GM13976 (cell line): ENCODE measurements at places on chromosomes 5 and 9.

- DNase-seq: no peak
These were observed 8.1 kb downstream of the CDKN2A start for GRCh38 chr9:21985964-21986667.

GRCh38 chr9:114002271-114002985 lies 75.7 kb downstream of the AMBP start:
- no peak for DNase-seq

DNA sequence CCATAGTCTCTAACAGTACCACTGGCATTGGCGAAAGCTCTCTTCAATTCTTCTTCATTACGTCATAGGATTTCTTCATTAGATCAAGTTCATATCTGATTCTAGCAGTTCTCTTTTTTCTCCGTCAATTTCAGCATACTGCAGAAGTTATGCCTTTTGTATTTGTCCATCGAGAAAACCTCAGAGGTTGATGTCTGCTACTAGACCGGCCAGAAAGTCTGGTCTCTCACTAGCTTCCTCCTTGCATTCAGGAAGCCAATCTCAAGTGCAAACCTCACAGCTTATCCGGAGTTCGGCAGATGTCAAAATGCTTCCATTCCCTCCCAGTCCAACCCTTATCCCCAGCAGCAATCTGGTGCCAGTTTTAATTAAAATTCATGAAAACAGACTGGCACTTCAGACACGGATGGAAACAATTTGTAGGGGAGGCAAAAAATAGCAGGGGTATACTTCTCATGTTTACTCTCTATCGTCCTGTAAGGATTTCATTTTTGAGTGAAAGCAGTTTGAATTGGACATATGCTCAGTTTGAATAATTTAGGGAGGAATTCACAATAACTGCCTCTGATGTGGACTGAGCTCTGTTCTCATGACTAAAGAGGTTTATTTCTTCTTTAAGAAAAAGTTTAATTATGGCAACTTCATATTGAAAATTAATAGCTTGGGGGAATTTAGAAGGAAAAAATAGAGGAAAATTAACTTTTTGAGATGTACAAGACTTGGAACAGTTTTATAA lies 56.4 kb upstream of the TMC1 start:
- DNase-seq: no peak

GRCh38 chr9:99858087-99858486 lies 36.4 kb downstream of the NR4A3 start:
- no peak for DNase-seq

DNA sequence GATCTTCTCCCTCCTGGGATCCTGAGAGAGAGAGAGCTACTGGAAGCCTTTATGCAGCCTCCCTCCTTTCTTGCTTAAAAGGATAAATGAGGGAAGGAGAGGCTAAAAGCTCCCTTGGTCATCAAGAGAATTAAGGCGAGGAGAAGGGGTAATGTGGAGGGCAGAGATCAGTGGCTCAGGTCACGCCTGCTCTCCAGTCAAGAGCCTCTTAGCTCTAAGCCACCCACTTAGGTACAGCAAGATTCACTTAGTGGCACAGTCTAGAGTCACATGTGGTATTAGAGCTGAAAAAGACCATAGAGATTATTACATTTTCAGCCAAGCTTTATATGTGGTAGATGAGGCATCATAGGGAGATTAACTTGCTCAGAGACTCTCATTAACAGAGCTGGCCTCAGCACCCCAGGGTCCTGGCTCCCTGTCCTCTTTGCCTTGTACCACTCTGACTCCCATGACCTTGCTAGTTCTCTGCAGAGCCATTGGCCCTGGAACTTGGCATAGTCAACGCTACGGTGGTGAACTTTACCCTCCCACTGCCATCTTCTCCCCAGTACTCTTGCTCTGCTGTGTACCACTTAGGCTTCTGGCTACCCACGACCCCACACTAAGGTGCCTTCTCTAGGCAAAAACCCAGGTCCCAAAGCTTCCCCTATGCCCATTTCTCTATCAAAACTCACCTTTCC lies 37.6 kb downstream of the MFAP3 start:
- DNase-seq: no peak

DNA sequence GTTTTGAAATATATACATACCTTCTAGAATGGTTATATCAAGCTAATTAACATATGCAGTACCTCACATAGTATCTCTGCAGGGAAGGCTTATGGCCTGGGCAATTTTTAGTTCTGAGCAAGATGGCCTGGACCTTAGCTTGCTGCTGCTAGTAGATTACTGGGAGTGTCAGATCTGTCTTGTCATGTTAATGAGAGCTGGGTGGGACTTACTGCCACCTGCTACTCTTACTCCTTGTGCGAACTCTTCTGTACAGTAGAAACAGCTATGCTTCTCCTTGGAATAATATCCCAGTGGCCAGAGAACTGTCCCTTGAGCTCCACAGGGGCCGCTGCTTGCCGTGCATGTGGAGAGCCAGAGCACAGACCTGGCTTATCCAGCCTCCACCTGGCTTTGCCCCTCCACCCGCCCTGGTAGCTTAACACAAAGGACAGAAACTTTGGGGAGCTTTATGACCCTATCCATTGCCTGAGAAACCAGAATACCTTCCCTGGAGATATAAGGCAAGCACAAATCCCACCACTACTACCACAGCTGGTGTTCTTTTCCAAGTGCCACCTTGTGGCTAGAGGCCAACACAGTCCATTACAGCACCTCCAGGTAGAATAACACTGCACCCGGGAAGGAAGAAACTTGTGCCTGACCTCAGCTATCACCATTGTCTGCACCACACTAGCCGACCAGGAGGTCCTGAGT lies 74.4 kb upstream of the RUSC2 start:
- DNase-seq: no peak

GRCh38 chr5:149338364-149338763 lies 6.9 kb upstream of the GRPEL2 start:
- no peak for DNase-seq

DNA sequence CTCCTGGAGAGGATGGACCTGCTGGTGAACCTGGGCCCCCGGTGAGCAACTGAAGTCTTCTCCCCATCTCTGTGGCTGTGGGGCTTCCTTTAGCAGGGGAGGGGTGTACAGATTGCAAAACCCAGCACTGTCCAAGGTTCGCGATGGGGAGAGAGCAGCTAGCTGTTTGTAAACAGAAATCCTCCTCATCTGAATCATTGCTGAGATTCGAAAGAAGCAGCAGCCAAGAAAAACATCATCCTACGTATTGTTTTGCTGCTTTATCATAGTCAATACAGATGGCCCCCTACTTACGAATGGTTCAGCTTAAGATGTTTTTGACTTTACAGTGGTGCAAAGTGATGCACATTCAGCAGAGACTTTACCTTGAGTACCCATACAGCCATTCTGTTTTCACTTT lies 80.0 kb upstream of the TGFBR1 start:
- no peak for DNase-seq

DNA sequence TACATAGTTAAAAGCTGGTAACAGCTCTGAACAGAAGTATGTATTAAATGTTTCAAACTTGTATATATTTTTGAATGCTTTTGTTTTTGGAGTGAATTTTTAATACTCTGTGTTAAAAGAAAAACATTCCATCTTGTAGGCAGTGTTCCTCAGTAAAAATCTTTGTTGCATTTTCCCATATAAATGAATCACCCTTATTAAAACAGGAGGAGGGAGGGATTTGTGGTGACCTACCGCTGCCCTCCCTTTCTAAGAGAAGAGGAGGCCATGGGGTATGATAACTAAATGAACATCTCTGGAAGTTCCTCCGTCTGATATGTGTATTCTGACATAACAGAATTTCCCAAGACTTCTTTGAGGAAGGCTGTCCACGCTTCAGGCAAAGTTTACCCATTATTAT lies 53.4 kb downstream of the INIP start:
- no peak for DNase-seq
